ENCODE measurements at places on chromosomes 12 and 14.

- DNase-seq: no peak
Measured at GRCh38 chr14:99731547-99732435, 47.7 kb downstream of the CYP46A1 start.

DNA sequence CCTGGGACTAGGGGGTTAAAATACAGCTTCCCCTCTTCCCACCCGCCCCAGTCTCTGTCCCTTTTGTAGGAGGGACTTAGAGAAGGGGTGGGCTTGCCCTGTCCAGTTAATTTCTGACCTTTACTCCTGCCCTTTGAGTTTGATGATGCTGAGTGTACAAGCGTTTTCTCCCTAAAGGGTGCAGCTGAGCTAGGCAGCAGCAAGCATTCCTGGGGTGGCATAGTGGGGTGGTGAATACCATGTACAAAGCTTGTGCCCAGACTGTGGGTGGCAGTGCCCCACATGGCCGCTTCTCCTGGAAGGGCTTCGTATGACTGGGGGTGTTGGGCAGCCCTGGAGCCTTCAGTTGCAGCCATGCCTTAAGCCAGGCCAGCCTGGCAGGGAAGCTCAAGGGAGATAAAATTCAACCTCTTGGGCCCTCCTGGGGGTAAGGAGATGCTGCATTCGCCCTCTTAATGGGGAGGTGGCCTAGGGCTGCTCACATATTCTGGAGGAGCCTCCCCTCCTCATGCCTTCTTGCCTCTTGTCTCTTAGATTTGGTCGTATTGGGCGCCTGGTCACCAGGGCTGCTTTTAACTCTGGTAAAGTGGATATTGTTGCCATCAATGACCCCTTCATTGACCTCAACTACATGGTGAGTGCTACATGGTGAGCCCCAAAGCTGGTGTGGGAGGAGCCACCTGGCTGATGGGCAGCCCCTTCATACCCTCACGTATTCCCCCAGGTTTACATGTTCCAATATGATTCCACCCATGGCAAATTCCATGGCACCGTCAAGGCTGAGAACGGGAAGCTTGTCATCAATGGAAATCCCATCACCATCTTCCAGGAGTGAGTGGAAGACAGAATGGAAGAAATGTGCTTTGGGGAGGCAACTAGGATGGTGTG lies 1.9 kb downstream of the GAPDH start:
- DNase-seq: no peak

DNA sequence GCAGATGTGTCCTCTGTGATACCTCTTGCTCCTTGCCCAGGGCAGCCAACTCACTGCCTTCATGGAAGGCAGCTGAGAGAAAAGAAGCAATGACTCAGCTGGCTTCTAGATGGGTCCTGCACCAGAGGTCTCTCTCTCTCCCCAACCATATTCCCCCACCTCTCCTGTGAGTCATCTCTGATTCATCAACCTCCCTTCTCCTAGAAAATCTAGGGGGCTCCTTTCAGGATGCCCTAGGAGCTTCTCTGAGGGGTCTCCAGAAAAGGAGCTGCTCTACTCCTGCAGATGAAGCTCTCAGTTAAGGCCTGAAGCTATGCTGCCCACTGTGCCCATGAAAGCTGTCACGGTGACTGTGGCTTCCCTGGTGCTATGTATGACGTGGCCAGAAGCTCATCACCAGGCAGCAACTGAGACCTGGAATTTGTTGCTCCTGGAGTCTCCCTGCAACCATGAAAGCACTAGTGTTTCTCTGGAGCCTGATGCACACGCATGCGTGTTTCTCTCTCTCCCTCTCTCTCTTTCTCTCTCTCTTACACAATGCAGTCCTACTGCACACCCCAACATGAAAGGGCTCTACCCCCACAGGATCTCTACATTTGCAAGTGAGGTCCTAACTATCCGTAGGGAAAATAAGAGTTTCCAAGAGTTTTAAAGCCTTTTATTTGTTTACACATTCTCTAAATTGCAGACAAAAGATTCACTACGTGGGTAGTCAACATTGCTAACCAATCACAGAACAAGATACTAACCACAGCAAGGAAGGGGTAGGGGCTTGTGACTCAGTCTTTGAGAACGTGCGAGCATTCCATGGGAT lies 285.3 kb downstream of the DPF3 start:
- DNase-seq: peak; percentile 88

DNA sequence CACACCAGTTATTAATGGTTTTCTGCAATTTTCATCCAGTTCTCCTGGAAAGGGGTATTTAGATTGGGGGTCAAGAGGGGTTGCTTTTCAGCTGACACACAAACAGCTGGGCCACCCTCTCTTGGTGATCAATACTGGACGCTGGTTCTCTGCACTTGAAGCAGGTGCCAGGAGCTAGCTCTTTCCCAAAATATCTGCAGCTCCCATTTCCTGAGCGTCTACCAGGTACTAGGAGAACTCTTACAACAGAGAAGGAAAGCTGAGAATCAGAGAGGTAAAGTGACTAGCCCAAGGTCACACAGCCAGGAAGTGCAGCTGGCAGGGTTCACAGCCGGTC lies 1.2 kb downstream of the TESC start:
- no peak for DNase-seq

- DNase-seq: no peak
Measured at GRCh38 chr12:49941556-49942511, 8.7 kb upstream of the AQP2 start.

- DNase-seq: no peak
Measured at GRCh38 chr12:53191885-53192530, 11.3 kb upstream of the CSAD start.

Data from AG04450 (cell line).